ENCODE measurements at places on chromosomes 7 and 10. TPM values are rescaled to one million over a fixed set of nuclear protein-coding genes. Genes with fewer than 3 reads are reported as not detected.

HNRNPF gene
- 335 TPM for total RNA-seq

EPO gene
- not detected for total RNA-seq

SPDYE2 gene
- total RNA-seq, result not detected

SYNPO2L gene
- not detected for total RNA-seq

HABP2 gene
- total RNA-seq, result 0.10 TPM

ATG9B gene
- 0.39 TPM for total RNA-seq

CCDC126 gene
- total RNA-seq, result 3.6 TPM

TRPV6 gene
- not detected for total RNA-seq

AZGP1 gene
- 0.13 TPM for total RNA-seq

LIPK gene
- not detected for total RNA-seq

LIPF gene
- not detected for total RNA-seq

HNRNPH3 gene
- 193 TPM for total RNA-seq

RASA4B gene
- 2.2 TPM for total RNA-seq

MKI67 gene
- total RNA-seq, result 59.2 TPM

VWDE gene
- 1.4 TPM for total RNA-seq

CALHM3 gene
- 0.47 TPM for total RNA-seq

PRR15 gene
- total RNA-seq, result 3.8 TPM

SSC4D gene
- total RNA-seq, result 0.73 TPM

PODXL gene
- total RNA-seq, result 39.2 TPM

CUBN gene
- total RNA-seq, result 0.08 TPM

EPHA1 gene
- not detected for total RNA-seq

CYP2C19 gene
- total RNA-seq, result 0.12 TPM

OR2A12 gene
- total RNA-seq, result not detected

WIPF3 gene
- total RNA-seq, result 0.39 TPM

CHCHD3 gene
- total RNA-seq, result 72.5 TPM

GNGT1 gene
- not detected for total RNA-seq

TMEM229A gene
- total RNA-seq, result not detected

NRG3 gene
- total RNA-seq, result not detected

SUPV3L1 gene
- 32.1 TPM for total RNA-seq

ADRA2A gene
- not detected for total RNA-seq

SFXN2 gene
- total RNA-seq, result 2.9 TPM

TRIM56 gene
- total RNA-seq, result 15.0 TPM

ERVW-1 gene
- not detected for total RNA-seq

SAP25 gene
- 0.48 TPM for total RNA-seq

IFIT1 gene
- total RNA-seq, result 4.3 TPM

GARIN1A gene
- 0.34 TPM for total RNA-seq

ATOH7 gene
- 0.15 TPM for total RNA-seq

AKR1C8 gene
- not detected for total RNA-seq

LRRC18 gene
- total RNA-seq, result not detected

TAS2R41 gene
- total RNA-seq, result not detected

SPDYE1 gene
- not detected for total RNA-seq

TUBAL3 gene
- total RNA-seq, result 0.34 TPM

SPOCK2 gene
- total RNA-seq, result 0.45 TPM

PALD1 gene
- total RNA-seq, result 6.7 TPM

ACADSB gene
- total RNA-seq, result 8.5 TPM

ANKRD30A gene
- total RNA-seq, result 0.39 TPM

LIPN gene
- total RNA-seq, result not detected

BLOC1S2 gene
- total RNA-seq, result 99.2 TPM

PTN gene
- total RNA-seq, result not detected

ZNF853 gene
- total RNA-seq, result 2.0 TPM

PLXDC2 gene
- total RNA-seq, result 0.02 TPM

AOC1 gene
- total RNA-seq, result 0.32 TPM

CEP55 gene
- total RNA-seq, result 68.6 TPM

RSPH10B gene
- total RNA-seq, result 0.11 TPM

PNLIPRP3 gene
- not detected for total RNA-seq

ANXA8L1 gene
- 114 TPM for total RNA-seq
